GDM1 (cell line): ENCODE measurements at places on chromosomes 2 and 18.

DNA sequence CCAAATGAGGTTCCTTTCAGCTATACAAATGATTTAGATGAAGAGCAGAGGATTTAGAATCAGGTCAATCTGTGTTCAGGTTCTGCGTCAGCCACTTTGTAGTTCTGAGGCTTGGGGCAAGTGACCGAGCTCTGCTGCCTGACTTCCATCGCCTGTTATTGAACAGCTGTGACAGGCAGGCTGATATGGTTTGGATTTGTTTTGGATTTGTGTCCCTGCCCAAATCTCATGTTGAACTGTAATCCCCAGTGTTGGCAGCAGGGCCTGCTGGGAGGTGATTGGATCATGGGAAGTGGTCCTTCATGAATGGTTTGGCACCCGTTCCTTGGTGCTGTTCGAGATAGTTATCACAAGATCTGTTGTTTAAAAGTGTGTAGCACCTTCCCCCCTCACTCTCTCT lies 18.6 kb downstream of the TYMS start:
- no peak for DNase-seq

DNA sequence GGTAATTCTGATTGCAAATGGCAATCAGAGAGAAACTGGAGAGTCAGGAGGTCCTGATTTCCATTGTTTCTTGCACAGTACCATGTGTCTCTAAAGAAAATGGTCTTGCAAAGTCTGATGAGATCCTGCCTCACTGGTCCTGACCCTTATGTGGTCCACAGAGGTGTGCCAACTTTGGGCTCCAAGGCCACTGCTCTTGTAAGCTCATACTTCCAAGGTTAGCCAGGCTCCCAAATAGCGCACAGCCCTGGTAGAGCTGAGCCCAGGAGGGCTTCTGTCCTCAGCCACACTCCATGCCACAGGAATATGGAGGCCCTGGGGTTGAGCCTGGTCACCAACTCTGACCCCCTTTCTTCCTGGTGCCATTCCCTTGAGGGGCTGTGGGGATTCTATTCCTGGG lies 80.7 kb downstream of the SDC1 start:
- no peak for DNase-seq

DNA sequence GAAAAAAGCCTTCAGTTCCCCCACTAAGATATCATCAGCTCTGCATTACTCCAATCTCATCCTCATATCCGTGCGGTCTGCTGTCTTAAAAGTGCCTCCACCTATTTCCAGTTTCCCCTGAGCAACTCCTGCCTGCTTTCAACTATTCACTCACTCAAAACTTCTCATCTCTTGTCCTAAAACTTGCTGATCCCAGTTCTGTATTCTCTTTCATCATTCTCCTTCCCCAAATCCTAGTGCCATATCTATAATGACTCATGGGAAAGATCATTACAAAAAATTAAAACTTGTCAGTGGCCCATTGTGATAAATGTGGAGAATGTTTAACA lies 20.0 kb downstream of the ACVR1 start:
- no peak for DNase-seq

- DNase-seq = no peak
Observed at GRCh38 chr18:79111483-79111882, 42.3 kb downstream of the ATP9B start.

DNA sequence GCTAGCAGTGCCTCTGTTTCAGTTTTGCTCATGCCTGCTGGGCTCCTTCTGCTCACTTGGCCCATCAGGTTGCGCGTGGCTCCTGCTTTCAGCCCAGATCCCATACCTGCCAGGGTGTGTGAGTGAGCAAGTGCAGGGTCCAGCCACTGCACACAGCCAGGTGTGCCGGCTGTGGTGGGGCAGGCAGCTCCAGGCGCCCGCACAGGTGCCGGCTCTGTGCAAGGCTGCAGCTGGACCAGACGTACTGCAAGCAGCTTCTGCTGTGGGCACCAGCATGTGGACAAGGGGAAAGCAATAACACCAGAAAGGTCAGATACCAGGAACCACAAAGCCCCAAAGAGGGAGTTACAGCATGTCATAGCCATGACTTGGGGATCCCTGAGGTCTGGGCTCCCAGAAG lies 5.6 kb upstream of the PCARE start:
- DNase-seq = no peak

DNA sequence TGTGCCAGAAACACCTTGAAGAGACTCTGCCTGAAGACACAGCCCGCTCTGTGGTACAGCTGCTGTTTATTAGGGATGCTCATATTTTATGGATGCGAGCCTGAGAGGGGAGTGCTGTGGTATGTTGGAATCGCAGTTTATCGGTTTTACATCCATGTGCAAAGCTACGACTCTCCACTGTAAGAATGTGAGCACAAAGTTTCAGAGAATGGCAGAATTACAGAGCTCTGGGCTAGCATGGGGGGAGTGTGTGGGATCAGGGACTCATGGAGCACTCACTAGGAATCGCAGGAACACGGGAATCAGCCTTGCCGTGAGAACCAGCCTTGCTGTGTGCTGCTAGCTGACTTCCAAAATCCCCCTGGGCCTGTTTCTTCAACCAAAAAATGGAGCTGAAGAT lies 199.9 kb downstream of the RNF144A start:
- no peak for DNase-seq

GRCh38 chr2:233021771-233022170 lies 8.7 kb upstream of the NGEF start:
- no peak for DNase-seq

DNA sequence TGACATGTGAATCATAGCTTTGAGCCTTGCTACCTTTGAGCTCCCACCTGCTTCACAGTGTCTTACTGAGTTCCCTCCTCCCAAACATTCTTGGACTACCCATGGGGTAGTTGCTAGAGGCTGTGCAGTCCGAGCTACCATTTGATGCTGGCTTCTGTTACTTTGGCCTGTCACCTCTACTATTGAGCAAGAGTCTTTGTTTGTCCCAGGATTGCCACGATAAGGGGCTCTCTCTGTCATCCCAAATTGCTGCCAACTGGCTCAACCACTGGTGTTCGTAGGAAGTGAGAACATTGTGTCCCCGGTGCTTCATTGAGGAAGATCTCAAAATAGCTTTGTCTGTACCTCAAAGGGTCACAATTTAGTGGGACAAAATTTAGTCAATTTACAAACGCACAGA lies 59.1 kb upstream of the PAX8 start:
- no peak for DNase-seq

DNA sequence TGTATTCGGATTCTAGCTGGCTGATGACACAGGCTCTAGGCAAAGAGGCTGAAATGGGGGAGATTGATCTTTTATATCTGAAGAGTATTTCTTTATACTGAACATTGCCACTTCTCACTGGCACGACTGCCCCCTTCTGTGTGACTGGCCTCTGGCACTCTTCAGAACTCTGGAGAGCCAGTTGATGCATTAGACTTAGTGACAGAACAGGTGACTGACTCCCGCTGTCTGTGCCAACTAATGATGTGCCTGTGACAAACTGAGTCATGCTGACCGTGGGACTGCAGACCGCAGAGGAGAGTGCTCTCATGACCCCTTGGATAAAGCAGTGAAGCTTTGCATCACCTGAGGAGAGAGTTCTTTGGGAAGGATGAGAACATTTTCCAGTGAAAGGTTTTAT lies 14.4 kb downstream of the MGAT5 start:
- DNase-seq = no peak

DNA sequence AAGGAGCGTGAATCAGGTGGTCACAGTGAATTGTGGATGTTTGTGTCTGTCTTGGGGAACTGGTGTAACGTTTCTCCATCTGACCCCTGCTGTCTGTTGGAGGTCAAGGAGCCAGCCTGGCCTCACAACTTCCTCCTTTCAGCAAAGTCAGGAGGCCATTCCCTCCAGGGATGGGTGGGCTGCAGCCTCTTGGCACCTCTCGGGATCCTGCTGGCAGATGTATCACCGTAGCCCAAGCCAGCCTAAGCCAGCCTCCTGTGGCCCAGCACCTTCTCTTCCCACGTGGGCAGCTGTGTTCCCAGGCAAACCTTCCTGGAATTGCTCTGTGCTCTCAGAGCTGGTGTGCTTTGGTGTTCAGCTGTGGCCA lies 30.5 kb downstream of the HPCAL1 start:
- no peak for DNase-seq

DNA sequence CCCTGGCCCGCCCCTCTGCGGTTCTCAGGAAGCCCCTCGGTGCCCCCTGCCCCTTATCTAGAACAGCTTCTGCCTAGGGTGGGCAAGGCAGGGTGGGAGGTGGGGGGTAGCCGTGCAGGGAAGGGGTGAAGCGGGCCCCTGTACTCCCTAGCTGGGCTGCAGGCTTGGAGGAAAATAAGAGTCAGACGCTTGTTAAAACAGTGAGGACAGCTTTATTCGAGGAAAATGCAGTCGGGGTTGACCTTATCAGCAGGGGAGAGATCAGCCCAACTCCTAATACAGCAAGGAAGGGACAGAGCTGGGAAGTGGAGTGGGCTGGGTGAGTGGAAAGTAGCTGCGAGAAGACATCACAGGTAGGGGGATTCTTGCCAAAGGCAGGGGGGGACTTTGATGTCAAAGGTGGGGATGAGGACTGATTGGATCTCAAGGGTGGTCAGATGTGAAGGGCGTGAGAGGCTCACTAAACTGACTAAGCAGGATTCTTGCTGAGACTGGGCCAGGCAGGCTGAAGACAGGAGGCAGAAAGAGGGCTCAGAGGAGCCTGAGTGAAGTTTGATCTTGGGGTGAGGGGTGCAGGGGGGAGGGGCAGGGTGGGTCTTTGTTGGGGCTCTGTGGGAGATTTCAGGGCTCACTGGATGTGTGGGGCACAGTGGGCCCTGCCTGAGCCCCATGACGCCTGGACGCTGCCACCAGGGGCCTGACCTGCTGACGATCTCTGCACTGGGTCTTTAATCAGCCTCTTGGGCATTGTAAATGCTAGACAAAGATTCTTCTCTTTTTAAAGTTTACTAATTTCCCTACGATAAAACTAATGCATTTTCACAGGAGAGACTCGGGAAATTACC lies 29.9 kb downstream of the HPCAL1 start:
- no peak for DNase-seq

DNA sequence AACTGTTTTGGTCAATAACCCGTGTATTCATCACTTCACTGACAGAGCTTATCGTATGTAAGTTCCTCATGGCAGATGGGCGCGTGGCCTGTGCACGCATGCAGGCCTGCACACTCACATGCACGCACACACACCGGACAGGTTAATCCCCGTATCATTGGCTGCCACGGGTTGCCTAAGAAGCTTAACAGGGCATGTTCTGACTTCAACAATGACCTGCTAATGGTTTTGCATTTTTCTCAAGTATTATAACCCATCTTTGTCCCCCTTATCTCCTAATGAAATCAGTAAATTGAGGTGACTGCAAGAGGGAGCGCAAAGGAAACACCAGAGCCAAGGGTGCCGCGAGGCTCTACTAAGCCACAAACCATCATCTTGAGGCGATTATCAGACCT lies 399.0 kb upstream of the ID2 start:
- DNase-seq = no peak

GRCh38 chr2:8090748-8091700 lies 590.8 kb upstream of the ID2 start:
- no peak for DNase-seq

DNA sequence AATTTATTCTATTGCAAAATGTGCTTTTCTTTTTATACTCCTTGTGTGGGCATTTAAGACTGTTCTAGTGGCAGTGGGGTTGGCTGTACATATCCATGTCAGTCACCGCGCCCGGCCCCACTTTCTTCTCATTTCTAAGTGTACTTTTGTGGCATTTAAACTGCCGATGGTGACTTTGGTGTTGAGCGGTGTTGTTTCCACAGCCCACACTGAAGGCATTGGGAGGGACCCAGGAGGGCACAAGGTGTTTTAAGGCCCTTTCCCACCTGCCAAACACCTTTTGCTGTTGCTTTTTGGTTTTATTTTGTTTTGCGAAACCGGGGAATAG lies 369.7 kb downstream of the MTX2 start:
- no peak for DNase-seq

DNA sequence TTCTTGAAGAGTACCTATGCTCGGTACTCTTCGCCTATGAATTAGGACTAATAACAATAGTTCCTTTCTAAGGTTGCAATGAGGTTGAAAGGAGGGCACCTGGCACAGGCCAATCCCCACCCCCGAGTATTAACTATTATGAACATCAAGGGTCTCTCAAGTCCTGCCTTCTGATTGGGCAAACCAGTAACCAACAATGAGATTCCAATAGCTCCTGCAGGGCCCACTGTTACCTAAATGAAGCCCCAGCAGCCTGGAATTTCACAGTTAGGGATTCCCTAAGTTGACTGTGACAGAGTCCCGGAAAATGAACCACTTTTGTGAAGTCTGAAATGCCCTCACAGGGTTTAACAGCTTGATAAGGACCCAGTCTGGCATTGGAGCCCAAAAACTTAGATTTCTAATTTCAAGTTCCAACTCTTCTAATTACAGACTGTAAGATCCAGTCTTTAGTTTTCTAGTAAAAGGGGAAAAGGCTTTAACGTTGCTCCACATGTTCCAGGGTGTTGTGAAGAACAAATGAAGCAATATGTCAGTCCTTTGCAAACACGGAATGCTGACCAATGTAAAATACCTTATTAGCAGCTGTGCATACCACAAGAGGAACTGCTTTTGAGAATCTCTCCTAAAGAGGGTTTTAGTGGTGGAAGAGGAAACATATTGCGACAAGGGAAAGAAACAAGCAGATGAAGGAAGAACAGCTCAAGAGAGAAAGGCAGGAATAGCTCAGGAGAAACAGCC lies 277.7 kb upstream of the MAP2 start:
- no peak for DNase-seq

DNA sequence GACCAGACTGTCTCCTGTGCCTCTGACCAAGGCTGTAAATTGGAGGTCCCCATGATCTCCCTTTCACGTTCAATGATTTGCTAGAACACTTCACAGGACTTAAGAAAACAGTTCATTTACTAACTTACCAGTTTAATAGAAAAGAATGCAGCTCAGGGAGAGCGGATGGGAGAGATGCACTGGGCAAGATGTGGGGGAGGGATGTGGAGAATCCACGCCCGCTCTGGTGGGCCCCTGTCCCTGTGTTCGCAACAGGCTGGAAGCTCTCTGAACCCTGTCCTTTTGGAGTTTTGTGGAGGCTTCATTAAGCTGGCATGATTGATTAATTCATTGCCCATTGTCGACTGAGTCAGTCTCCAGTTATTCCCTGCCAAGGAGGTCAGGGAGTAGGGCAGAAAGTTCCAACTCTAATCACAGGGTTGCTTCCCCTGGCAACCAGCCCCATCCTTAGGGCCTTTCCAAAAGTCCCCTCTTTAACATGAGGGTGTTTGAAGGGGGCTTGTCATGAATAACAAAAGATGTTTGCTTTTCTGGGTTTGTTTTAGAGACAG lies 257.1 kb downstream of the ACKR3 start:
- no peak for DNase-seq

- no peak for DNase-seq
Observed at GRCh38 chr2:72665448-72665847, 160.4 kb downstream of the EXOC6B start.
